NCI-H226 (cell line): ENCODE measurements at places on chromosomes 2 and 18.

DNA sequence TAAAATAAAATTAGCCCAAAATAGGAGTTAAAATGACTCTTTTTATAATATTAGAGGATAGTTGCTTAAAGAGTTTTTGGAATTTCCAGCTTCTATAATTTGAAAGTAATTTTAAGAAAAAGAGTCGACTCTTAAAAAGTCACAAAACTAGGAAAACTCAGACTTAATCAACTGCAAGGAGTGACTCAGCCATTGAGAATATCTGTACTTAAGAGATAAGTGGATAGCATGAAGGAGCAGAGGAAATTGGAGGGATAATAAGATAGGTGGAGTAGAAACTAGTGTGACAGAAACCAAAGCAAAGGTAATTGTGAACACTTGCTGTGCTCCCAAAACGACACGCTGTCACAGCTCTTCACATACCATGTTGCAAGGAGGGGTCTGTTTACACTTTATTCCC, 8.4 kb downstream of the RSAD2 start:
- DNase-seq = no peak

DNA sequence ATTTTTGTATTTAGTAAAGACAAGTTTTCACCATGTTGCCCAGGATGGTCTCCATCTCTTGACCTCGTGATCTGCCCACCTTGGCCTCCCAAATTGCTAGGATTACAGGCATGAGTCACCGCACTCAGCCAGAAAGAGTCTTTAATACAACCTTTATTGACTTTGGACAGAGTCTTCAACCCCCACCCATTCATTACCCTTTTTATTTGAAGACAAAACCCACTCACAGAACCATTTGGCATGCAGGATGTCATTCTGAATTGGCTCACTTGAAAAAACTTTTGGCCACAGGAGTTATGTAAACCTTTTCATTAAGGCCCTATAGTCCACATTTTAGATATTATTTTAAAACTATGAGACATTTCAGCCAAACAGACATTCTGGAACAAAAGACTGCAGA, 217.9 kb upstream of the RND3 start:
- DNase-seq = no peak

DNA sequence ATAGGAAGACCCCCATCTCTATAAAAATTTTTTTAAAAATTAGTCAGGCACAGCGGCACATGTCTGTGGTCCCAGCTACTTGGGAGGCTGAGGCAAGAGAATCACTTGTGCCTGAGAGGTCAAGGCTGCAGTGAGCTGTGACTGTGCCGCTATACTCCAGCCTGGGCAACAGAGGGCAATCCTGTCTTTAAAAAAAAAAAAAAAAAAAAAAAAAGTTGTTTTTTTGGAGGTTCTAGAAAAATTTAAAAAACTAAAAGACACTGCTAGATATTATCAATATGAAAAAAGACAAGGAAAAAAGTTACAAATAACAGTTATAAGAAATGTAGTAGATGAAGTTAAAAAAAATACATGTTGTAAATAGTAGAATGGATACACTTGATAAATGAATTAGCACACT, 56.1 kb upstream of the C2orf15 start:
- DNase-seq = no peak

GRCh38 chr18:36830158-36830495, 1.2 kb downstream of the KIAA1328 start:
- DNase-seq = no peak

GRCh38 chr2:123791684-123792083, 233.4 kb upstream of the CNTNAP5 start:
- DNase-seq = no peak

DNA sequence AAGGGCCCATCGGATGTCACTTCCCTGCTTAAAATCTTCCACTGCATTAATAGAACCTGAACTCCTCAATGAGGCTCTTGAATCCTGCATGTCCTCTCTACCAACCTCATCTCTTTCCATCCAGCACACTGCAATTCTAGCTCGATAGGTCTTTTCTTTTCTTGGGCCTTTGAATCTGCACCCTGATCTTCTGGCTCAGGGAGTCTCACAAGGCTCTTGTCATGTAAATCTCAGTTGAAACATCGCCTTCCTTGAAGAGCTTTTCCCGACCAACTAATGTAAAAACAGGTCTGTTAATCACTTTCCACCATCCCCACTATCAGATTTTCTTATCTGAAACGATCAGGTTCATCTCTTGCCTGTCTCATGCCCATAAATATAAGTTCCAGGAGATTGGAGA, 120.5 kb downstream of the MYO5B start:
- no peak for DNase-seq

GRCh38 chr2:127637236-127637630, 8.7 kb upstream of the GPR17 start:
- no peak for DNase-seq

GRCh38 chr2:217906798-217907197, 96.0 kb downstream of the TNS1 start:
- no peak for DNase-seq

DNA sequence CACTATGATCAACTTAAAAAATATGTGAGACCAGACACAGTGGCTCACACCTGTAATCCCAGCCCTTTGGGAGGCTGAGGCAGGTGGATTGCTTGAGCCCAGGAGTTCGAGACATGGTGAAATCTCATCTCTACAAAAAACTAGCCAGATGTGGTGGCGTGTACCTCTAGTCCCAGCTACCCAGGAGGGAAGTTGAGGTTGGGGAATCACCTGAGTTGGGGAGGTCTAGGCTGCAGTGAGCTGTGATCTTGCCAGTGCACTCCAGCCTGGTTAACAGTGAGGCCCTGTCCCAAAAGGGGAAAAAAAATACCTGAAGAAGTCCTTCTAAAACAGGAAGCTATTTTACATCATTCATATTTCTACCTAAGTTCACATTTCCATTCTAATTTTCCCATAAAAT, 144.0 kb downstream of the EML6 start:
- no peak for DNase-seq

DNA sequence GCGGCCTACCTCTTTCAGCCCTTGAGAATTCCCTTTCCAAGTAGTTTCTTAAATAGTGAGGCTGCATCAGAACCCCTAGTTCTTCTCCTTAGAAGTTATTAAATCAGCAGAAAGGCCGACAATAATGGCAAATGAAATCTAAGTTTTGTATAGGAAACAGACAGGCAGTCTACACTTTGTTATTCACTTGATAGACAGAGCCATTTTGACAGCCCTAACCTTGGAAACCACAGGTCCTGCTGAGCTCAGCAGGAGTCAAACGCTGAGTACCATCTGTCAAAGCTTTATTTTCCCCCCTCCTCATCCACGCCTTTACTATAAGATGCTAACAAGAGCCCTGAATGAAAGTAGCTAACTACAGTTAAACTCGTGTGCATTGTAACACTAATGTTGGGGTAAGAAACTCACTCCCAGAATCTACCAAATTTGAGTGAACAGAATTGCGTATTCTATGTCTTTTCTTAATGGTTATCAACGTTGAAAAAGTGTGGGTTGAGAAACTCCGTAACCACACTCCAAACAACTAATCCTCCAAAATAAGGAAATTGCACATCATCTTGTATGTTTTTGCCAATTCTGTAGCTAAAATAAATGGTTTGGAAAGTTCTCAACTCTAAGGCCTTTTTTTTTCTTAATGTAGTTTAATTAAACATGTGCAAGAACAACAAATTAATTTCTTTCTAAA, 90.6 kb upstream of the EFEMP1 start:
- no peak for DNase-seq

DNA sequence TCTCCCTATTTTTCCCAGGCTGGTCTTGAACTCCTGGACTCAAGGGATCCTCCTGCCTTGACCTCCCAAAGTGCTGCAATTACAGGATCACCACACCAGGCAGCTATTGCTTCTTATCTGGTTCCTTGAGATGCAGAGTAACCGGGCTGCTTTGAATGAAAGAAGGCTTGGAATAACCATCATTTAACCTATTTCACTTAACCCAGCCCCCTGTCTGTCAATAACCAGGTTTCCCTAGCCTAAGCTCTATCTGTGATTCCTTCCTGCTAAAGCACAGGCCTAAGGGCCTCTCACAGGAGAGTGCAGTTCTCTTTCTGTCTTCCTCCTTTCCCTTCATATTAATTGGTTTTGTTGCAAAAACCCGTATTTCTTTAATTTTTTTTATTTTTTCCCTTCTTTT, 393.5 kb upstream of the RAB12 start:
- DNase-seq = no peak

- DNase-seq = no peak
Observed at GRCh38 chr2:70779491-70779890, 11.0 kb downstream of the FIGLA start.
